ENCODE measurements at places on chromosomes 1 and 21.

DNA sequence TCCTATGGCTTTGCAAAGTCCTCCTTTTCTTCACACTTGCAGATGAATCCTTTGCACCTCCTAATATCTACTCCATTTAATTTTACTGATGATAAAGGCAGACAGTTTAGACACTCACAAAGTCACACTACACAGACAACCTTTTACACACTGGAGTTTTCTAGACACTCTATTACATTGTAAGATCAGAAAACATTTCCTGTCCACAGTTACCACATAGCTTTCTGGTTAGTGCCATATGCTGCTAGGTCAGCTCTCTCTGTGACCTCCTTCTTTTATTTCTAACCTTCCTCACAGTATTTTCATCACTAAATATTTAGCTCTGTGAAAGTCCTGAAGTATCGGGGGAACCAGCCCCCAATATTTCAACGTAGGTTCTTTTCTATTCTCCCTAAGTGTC, 5.1 kb downstream of the SH2D1B start:
- DNase-seq, result no peak

DNA sequence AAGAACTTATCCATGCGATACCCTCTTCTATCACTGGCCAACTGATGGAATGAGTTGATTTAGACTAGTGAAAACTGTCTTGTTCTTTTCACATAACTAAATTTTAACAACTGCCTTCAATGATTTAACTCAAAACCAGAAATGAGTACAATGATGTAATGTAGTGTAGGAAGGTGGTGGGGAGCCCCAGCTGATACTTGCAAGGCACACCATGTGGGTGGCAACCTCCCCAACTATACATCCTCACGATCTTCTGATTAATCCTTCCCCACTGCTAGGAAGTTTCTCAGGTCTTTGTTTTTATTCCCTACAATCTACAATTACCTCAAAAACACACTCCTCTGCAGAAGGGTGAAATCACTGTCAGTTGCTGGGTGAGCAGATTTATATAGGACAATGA, 100.7 kb downstream of the KCTD3 start:
- DNase-seq, result no peak

DNA sequence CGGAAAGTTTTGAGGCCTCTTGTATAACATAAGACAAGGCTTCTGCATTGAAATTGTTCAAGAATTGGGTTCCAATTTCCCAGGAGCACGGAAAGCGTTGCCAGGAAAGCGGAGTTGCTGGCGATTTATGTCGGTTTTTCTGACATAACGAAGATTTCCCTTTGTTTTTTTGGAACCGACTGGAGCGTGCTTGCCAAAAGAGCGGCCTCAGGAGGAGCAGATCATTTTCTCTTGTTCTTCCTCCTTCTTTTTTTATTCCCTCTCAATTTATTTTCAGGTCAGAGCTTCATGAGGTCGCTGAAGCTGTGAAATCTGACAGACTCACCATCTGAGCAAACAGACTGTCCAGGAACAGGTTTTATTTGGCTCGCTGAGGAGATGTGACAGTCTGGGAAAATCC, 275.5 kb downstream of the CAMTA1 start:
- DNase-seq, result no peak

DNA sequence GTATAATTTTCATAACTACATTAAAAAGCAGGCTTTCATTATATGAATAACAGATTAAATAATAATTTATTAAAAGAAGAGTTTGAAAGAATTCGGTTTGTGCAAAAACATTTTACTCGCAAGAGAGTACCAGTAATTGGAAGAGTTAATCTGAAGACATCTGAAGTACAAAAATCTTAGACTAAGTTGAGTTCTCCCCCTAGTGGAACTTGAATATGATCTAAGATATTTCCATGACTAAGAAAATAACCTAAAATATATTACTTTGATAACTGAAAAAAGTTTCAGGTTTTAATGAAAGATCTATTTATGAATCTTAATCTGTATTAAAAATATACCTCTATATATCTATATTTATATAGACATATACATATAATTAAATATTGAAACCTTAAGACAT, 112.5 kb upstream of the GFI1 start:
- peak; percentile 27 for DNase-seq

DNA sequence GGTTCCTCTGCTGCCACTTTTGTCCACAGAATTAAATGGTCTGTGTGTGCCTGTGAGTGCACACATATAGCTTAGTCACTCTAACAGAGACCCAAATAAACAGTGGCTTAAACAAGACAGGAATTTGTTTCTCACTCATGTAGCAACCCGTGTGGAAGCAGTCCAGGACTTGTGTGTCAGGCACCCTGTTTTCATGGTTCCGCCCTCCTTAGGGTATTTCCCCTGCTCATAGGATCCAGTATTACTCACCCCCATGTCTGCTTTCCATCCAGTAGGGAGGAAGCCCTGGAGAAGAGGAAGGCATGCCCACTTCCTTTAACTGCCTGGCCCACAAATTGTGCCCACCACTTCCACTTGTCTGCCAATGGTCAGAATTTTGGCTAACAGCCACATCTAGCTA, 41.3 kb upstream of the TACSTD2 start:
- peak; percentile 67 for DNase-seq

All from hepatocyte (in vitro differentiated cells).